ENCODE measurements at places on chromosomes 1 and 21.

GRCh38 chr1:232662910-232663309 lies 33.0 kb upstream of the SIPA1L2 start:
- DNase-seq: no peak

- no peak for DNase-seq
Measured at GRCh38 chr1:32240140-32240951, 6.7 kb upstream of the FAM167B start.

GRCh38 chr1:200053646-200054045 lies 26.1 kb downstream of the NR5A2 start:
- no peak for DNase-seq

GRCh38 chr1:200128081-200128480 lies 100.6 kb downstream of the NR5A2 start:
- no peak for DNase-seq

GRCh38 chr1:155946633-155947219 lies 5.3 kb downstream of the RXFP4 start:
- no peak for DNase-seq
